Activated T-helper 9 cell treated with anti-CD3 and anti-CD28 coated beads, Interleukin-2, amount 50 U/mL, for 16 hours (primary cell): ENCODE measurements at places on chromosomes 2 and 18.

DNA sequence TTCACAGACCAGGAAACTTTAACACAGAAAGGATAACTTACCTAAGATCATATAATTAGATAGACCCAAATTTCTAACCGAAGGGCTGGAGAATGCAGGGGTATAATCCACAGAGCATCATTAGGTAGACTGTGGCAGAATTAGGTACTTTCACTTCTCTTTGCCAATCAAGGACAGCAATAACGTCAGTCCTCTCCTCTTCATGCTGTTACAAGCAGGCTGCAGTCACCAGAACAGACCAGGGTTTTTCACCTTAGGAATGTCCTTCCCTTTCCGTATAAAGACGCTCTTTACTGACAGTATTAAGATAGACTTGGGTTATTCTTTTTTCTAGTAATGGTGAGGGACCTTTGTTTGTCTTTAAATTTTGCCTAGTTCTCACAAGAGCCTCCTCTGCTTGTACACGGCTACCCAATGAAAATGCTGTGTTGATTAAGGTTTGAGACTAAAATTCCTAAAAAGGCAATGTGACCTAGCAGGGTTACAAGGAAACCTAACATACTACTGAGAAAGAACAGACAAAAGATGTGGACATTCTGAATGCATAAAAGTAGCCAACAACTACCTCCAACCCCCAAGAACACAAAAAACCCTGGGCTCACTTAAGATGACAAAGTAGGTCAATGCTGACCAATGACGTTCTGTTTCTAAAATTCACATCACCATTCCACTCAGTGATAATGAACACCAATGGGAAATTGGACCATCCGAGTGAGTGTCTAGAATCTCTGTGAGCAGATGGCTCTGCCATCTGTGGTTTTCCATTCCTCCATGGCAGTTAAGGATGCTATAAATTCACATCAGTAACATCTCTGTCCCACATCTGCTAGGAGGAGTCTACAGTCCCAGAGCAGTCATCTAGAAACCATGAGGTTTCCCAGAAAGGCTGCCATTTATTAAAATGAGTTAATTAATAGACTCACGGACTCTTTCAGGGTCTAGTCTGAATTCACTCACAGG is 2.1 kb downstream of the PDIA6 start:
- no peak for DNase-seq

GRCh38 chr2:185745864-185746859 is 7.6 kb downstream of the FSIP2 start:
- no peak for DNase-seq

DNA sequence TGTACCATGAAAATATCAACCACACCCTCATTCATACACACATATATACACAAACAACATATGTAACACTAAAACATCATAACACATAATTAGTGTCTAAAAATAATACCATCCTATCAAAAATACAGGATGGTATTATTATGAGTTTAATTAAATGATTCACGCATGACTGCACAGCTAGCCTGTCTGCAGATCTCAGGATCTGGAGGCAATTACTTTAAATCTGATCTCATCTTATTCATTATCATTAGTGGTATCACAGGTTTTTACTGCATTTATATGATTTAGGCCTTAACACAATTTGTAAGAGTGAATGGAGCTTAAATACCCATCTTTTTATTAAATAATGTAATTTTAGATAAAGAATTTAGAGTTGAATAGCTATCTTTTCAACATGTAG is 443.4 kb upstream of the LINC00305 start:
- no peak for DNase-seq

DNA sequence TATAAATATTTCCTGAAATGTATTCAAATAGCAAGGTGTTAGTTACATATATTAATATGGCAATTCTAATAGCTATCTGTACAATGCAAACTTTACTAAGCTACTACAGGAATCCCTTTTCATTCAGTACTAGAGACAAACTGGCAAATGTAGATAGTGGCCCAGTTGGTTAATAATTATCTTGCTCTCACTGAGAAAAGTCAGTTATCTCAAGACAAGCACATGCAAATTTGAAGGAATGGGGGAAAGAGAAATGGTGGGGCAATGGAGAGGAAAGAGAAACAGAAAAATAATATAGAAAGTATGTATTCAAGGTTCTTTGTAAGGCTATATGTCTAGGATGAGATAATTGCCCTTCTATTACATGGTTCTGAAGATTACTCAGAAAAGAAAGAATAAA is 280.0 kb downstream of the FIGN start:
- DNase-seq: no peak

DNA sequence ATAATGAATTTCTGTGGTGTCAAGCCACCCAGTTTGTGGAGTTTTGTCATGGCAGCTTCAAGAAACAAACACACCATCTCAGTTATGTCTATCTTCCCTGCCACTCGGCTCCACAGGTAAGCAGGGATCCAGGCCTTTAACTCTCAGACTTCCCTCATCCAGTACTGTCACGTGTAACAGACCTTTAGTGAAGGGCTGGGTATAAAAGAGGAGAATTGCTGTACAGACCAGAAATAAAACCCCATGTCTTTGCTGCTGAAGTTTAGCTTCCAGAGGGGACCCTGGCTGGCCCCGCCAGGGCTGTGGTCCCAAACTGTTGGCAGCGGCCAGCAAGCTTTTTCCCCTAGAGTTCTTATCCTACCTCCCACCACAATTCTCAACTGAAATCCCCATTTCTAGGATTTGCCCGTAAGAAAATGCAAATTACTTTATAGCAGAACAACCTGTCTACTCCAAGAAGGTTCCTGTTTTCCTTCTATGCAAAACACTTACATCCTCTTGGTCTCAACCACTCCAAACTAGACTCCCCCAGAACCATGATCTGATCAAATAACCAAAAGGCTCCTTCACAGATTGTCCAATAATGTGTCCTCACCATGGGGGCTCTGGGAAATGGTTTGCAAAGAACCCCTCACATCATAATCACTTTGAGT is 438.0 kb upstream of the ID2 start:
- no peak for DNase-seq

- DNase-seq: no peak
Measured at GRCh38 chr2:12804091-12804856, 87.5 kb downstream of the TRIB2 start.
